ENCODE measurements at places on chromosomes 3 and 15. TPM values are rescaled to one million over a fixed set of nuclear protein-coding genes. Genes with fewer than 3 reads are reported as not detected.

AMIGO3 gene
- polyA plus RNA-seq = 1.5 TPM

CGNL1 gene
- polyA plus RNA-seq = 0.16 TPM

CMC1 gene
- polyA plus RNA-seq = 22.5 TPM

PRICKLE2 gene
- polyA plus RNA-seq = 0.73 TPM

DUOX1 gene
- polyA plus RNA-seq = 1.4 TPM

TM4SF1 gene
- polyA plus RNA-seq = not detected

GOLGA8J gene
- not detected for polyA plus RNA-seq

ATP13A4 gene
- polyA plus RNA-seq = 0.85 TPM

HDAC11 gene
- polyA plus RNA-seq = 1.3 TPM

LTK gene
- polyA plus RNA-seq = 2.0 TPM

CIDEC gene
- polyA plus RNA-seq = 0.80 TPM

PLA2G4D gene
- polyA plus RNA-seq = not detected

FRMD5 gene
- 0.30 TPM for polyA plus RNA-seq

GAP43 gene
- polyA plus RNA-seq = not detected

MLH1 gene
- polyA plus RNA-seq = 19.7 TPM

KNL1 gene
- polyA plus RNA-seq = 1.1 TPM

CEP19 gene
- polyA plus RNA-seq = 2.3 TPM

HDC gene
- polyA plus RNA-seq = not detected

RTP3 gene
- polyA plus RNA-seq = not detected

SPINK8 gene
- polyA plus RNA-seq = not detected

SUCNR1 gene
- not detected for polyA plus RNA-seq

IGF2BP2 gene
- polyA plus RNA-seq = not detected

LRRIQ4 gene
- polyA plus RNA-seq = not detected

PRSS50 gene
- not detected for polyA plus RNA-seq

REC114 gene
- polyA plus RNA-seq = not detected

ACP3 gene
- polyA plus RNA-seq = 0.28 TPM

GOLGA8S gene
- not detected for polyA plus RNA-seq

TRPM1 gene
- polyA plus RNA-seq = not detected

USP3 gene
- polyA plus RNA-seq = 42.7 TPM

CFAP20DC gene
- polyA plus RNA-seq = 0.53 TPM

HPS3 gene
- 44.8 TPM for polyA plus RNA-seq

All from IgD-negative memory B cell (primary cell).